Stimulated activated CD8-positive, alpha-beta memory T cell treated with anti-CD3 and anti-CD28 coated beads, Interleukin-15, amount 100 ng/mL, for 24 hours (primary cell): ENCODE measurements at places on chromosomes 7 and 10.
A peak's percentile ranks its signal among the peaks of the same experiment; 100 is the strongest.

- DNase-seq, result no peak
These were observed 39.6 kb downstream of the TSPAN15 start for GRCh38 chr10:69490876-69491275.

DNA sequence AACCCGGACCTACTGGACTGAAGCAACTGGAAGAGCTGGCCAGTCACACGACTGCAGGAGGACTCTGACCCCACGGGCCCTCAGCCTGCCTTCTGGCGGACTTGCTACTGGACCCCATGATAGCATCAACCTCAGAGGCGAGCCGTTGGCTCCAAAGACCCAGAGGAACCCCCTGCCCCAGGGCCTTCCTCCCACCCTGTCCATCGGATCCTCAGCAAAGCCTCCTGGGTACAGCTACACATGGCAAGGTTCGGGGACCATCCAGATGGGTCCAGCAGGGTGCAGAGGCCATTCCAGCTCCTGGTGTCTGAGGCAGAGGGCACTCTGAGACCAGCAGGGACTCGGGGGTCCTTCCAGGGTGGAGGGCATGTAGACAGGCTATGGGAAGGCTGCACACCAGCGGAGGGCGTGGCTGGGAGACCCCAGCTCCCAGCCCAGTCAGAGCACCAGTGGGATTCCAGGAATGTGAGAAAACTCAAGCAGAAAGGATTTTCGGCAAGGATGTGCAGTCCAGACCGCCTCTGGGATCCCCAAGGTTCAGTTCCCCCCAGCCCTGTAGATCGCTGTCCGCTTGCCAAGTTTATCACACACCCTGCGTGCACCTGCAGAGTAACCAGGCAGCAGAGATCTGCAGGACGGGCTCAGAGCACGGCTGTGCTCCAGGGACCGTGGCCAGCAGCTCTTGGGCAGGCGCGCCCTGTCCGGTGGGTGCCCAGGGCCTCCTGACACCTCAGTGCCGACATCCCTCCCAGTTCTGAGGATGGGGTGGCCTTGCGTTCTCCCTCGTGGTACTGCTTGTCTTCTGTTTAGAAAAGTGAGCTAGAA is 89.8 kb upstream of the PPP2R2D start:
- DNase-seq, result no peak

- DNase-seq, result no peak
These were observed 141.2 kb upstream of the ABCB5 start for GRCh38 chr7:20474249-20474648.

DNA sequence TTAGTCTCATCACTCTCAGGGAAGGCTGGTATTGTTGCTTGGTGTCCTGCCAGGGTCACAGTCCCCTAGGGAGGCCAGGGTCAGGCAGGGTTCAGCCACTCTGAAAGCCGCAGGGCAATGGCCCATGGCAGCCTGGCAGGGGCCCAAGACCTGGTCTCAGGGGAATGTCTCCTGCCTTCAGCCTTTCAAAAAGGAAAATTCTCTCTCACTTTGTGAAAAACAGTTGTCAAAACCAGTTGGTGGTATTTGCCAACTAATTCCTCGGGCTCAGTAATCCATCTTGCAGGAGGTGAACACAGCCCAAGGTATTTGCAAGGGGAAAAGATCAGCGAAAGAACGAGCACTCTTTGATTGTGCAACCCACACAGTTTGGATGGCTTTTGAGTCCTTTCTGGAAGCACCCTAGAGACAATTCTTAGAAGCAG is 101.5 kb downstream of the JCAD start:
- no peak for DNase-seq

- no peak for DNase-seq
These were observed 129.2 kb upstream of the UNC5B start for GRCh38 chr10:71082960-71083715.

- DNase-seq, result no peak
These were observed 209.8 kb upstream of the RHOBTB1 start for GRCh38 chr10:61153771-61154170.

DNA sequence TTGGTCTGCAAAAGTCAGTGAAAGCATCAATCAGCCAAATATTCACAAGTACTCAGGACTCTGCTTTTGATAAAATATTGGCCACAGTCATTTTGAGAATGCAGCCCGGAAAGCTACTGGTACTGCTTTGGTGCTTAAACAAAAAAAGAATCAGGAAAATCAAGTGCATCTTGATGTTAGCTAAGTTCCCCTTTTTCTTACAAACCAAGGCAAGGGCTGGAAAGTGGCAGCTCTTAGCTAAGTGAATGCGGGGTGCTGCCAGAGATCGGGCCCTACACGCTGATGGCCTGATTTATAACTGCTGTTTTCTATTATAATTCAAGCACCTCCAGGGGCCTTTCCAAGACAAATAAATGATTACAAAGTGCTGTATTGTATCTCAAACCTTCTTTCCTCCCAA is 136.8 kb upstream of the MGMT start:
- no peak for DNase-seq

DNA sequence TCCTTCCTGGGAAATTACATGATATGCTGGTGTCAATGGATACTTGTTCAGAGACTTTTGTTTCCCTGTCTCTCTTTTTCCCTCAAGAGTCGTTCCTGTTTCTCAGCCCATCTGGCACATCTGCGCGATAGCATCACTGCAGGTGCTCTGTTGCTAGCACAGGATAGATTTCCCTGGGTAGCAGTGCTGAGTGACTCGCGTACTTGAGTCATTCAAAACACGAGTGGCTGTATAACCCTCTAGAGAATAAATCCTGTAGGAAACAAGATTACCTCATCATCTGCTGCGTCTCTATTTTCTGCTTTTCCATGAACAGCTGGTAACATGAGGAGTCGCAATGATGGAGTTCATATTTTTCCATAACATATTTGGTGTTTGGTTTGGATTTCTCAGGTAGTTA is 452.0 kb upstream of the FZD8 start:
- no peak for DNase-seq

- no peak for DNase-seq
These were observed 6.8 kb upstream of the GPR15LG start for GRCh38 chr10:84166620-84167288.

- no peak for DNase-seq
These were observed at the start of gene HMX2 for GRCh38 chr10:123147635-123148413. HMX2 (plus strand) TSS chr10:123148136; CDS start chr10:123148379, 243 bp downstream.

DNA sequence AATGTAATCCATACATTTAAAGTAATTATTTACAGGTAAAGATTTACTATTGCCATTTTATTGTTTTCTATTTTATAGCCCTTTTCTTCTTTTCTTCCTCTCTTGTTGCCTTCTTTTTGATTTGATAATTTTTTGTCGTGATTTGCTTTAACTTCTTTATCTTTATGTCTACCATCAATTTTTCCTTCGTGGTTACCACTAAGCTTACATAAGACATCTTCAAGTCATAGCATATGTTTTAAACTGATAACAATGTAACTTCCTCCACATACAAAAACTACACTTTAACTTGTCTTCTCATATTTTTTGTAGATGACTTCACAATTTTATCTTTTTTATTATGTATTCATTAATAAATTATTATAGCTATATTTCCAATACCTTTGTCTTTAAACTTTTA is 316.6 kb downstream of the PLXDC2 start:
- no peak for DNase-seq

GRCh38 chr10:56874950-56875349 is 513.9 kb upstream of the ZWINT start:
- DNase-seq, result no peak

DNA sequence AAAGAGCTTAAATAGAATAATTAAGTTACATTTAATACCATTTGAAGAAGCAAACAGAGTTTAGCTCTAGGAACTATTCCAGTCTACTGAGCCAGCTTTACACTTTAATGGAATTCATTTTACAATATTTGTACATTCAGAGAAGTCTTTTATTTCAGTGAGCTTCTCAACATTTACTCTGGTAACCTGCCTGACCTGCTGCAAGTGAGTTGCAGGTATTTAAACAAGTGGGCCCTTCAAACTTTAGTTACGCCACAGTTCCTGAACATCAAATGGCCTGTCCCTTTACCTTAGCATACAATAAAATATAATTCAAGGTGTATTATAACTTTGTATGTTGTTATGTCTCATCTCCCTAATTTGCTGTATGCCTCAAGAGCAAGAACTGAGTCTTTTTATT is 121.6 kb upstream of the SEMA3C start:
- no peak for DNase-seq

DNA sequence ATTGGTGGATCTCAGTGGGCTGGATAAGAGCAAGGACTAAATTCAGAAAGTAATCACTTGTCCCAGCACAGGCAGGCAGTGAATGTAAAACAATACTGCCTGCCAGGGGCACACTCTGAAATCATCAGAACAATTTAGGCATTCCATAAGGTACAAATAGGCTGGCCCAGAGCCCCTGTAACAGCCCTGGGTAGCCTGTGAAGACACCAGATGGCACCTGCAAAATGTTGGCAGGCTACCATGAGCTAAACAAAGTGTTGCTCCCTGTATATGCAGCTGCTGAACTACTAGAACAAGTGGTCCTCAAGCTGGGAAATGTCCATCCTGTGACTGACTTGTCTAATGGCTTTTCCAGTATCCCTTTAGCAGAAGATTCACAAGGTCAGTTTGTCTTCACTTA is 3.0 kb upstream of the PRSS37 start:
- no peak for DNase-seq

DNA sequence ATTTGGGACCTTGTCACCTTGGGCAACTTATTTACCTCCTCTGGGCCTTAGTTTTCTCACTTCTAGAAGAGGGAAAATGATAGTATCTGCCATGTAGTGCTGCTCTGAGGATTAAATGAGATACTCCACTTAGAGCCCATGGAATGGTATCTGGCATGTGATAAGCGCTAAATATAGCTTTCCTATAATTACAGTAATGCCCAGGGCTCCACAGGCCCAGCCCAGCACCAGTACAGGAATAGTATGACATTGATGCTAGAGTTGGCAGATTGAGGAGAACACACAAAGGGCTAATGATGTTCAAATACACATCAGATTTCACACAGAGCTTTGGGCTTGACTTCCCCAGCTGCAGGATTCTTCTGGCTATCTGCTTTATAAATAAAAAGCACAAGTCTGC is 34.9 kb downstream of the FAS start:
- no peak for DNase-seq

- no peak for DNase-seq
These were observed 27.7 kb downstream of the PPP2R2D start for GRCh38 chr10:131928248-131929095.

- DNase-seq, result no peak
These were observed 198.0 kb downstream of the SKIDA1 start for GRCh38 chr10:21327289-21327993.

DNA sequence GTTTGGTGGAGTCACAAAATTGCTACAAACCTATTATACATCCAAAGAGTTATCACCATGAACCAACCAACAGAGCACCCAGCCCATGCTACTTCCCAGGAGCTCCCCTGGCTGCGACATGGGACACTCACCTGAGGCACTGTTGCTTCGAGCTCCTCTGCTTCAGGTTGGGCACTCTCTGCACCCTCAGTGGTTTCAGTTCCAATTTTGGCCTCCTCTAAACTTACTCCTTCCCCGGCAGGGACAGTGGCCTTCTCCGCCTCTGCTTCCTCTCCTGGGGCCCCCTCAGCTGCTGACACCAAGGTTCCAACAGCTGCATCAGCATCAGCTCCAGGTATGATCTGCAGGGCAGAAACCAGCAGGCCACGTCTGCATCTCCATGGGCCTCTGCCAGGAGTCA is 120.4 kb upstream of the TARP start:
- no peak for DNase-seq

GRCh38 chr7:34220506-34221185 is 315.3 kb downstream of the BMPER start:
- no peak for DNase-seq

GRCh38 chr7:13850185-13850752 is 139.2 kb downstream of the ETV1 start:
- peak; percentile 10 for DNase-seq

GRCh38 chr10:71647526-71648253 is 71.9 kb downstream of the C10orf105 start:
- no peak for DNase-seq

DNA sequence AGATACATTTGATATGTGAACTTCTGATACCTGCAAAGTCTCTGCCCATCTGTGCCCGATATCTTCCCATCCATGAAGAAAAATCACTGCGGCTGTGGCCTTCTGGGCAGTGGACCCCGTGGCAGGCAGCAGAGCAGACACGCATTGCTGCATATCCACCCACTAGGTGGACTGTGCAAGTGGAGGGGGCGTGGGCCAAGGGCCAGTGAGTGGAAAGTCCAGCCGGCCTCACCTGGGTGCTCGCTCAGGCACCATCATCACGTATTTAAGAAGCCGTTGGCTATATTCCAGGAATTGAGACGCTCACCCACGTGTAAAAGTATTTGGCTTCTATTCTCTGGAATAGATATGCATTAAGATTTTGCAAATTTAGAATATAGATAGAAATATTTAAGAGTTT is 30.8 kb upstream of the SLC13A1 start:
- no peak for DNase-seq

GRCh38 chr7:83130623-83131545 is 31.8 kb downstream of the PCLO start:
- DNase-seq, result no peak

GRCh38 chr10:124142006-124142739 is 48.8 kb upstream of the CHST15 start:
- DNase-seq, result no peak

DNA sequence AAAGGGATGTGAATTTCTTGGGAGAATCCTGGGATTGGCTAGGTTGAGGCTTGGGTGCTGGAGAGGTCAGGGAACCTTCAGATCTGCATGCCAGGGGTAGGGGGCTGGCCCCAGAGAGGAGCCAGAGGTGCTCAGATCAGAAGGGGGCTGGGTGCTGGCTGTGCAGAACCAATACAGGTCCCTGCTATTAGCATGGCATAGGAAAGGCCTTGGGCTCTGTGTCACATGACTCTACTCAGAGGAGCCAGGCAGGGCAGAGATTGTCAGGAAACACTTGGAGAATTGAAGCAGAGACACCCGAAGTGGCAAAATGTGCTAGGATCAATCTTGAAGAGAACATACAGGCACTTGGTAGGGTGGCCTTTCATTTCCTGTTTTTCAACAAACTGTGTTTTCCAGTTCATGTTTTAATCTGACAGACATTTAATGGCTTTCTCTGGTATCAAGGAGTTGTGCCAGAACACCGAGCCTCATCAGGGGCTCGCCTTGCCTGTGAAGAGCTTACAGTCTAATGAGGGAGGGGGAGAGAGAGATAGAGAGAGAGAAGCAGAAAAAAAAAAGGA is 498.9 kb downstream of the RPS24 start:
- DNase-seq, result no peak

DNA sequence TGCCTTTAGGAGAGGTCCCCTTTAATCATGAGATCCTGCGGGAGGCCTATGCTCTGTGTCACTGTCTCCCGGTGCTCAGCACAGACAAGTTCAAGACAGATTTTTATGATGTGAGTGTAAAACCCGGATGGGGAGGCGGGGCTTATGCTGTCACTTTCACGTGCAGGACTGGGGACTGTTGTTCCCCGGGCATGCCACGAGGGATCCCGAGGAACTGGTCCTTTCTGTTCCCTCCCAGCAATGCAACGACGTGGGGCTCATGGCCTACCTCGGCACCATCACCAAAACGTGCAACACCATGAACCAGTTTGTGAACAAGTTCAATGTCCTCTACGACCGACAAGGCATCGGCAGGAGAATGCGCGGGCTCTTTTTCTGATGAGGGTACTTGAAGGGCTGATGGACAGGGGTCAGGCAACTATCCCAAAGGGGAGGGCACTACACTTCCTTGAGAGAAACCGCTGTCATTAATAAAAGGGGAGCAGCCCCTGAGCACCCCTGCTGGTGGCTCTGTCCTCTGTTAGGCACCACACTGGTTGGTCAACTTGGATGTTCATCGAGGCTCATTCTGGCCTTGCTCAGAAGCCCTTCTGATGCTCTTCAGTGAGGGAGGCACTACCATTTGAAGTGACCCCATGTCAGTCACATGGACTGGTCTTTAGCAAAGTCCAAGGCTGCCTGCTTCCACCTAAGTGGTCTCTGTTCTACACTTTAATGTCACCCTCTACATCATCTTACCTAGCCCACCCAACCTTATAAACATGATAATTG is 2.8 kb downstream of the COPS6 start:
- DNase-seq, result no peak
